ENCODE measurements at places on chromosomes 16 and 17. TPM values are rescaled to one million over a fixed set of nuclear protein-coding genes. Genes with fewer than 3 reads are reported as not detected.

Gene KRT33A
- not detected for total RNA-seq

Gene MSLN
- 9.0 TPM for total RNA-seq

Gene SHPK
- total RNA-seq = 7.5 TPM

Gene STAC2
- not detected for total RNA-seq

Gene PRSS22
- 21.0 TPM for total RNA-seq

Gene CDC27
- 68.2 TPM for total RNA-seq

Gene ERN2
- 0.21 TPM for total RNA-seq

Gene SP6
- 2.2 TPM for total RNA-seq

Gene PFAS
- total RNA-seq = 12.4 TPM

Gene OTOA
- total RNA-seq = not detected

Gene TBC1D3C
- total RNA-seq = not detected

Gene ATXN7L3
- total RNA-seq = 46.9 TPM

Gene WFIKKN2
- not detected for total RNA-seq

Gene SLFN13
- 1.2 TPM for total RNA-seq

Gene NOD2
- 14.0 TPM for total RNA-seq

Gene MXRA7
- total RNA-seq = 164 TPM

Gene TTLL6
- under 0.01 TPM for total RNA-seq

Gene TMC6
- total RNA-seq = 106 TPM

Gene GRAPL
- not detected for total RNA-seq

Gene CCNF
- total RNA-seq = 7.2 TPM

Gene KRTAP2-1
- total RNA-seq = not detected

Gene QPRT
- 54.5 TPM for total RNA-seq

Gene SRCIN1
- 0.24 TPM for total RNA-seq

Gene ENO3
- 3.9 TPM for total RNA-seq

Gene SOCS3
- total RNA-seq = 10.4 TPM

Gene NLRC5
- total RNA-seq = 1.7 TPM

Gene KRTAP9-8
- total RNA-seq = not detected

Gene SLFN12L
- total RNA-seq = not detected

Gene CCR7
- not detected for total RNA-seq

Gene VAT1L
- total RNA-seq = not detected

Gene MT1G
- 4.1 TPM for total RNA-seq

Gene SLC39A11
- total RNA-seq = 23.2 TPM

Gene IL21R
- 0.21 TPM for total RNA-seq

Gene PRAC2
- total RNA-seq = not detected

Gene RFWD3
- total RNA-seq = 12.6 TPM

Gene CDRT15L2
- not detected for total RNA-seq

Gene NOTUM
- total RNA-seq = not detected

Gene IRX3
- 3.4 TPM for total RNA-seq

Gene CACNG1
- not detected for total RNA-seq

Gene TK1
- 0.43 TPM for total RNA-seq

Gene SLC13A2
- total RNA-seq = not detected

Gene TMEM92
- 0.96 TPM for total RNA-seq

Gene UQCRC2
- total RNA-seq = 208 TPM

Gene FOXL1
- 0.72 TPM for total RNA-seq

Gene MPV17L
- 0.72 TPM for total RNA-seq

Gene GRB7
- total RNA-seq = 19.0 TPM

Gene ZPBP2
- total RNA-seq = not detected

Gene CRHR1
- not detected for total RNA-seq

Gene ZFHX3
- total RNA-seq = 3.1 TPM

Gene ACSM5
- total RNA-seq = not detected

Gene WFDC1
- total RNA-seq = not detected

Gene GUCY2D
- total RNA-seq = not detected

Gene PLCG2
- 2.1 TPM for total RNA-seq
